ENCODE measurements at places on chromosomes 4 and X. TPM values are rescaled to one million over a fixed set of nuclear protein-coding genes. Genes with fewer than 3 reads are reported as not detected.

The CXCL11 gene
- not detected for total RNA-seq

- H3K36me3 ChIP-seq: no peaks in the 10 kb centered on the region
- no peak overlapping the region for H3K27ac ChIP-seq
- no peaks in the 10 kb centered on the region for H3K27me3 ChIP-seq
- H3K4me3 ChIP-seq: no peak overlapping the region
- DNase-seq: no peak
- no peaks in the 10 kb centered on the region for H3K4me1 ChIP-seq
Measured at GRCh38 chr4:90845777-90846176, 718.6 kb downstream of the CCSER1 start.

- no peaks in the 10 kb centered on the region for H3K4me1 ChIP-seq
- no peak overlapping the region for H3K4me3 ChIP-seq
- H3K27ac ChIP-seq: no peak overlapping the region
Measured at GRCh38 chrX:22739276-22739675, 260.5 kb upstream of the DDX53 start.

- H3K4me3 ChIP-seq: no peak overlapping the region
- H3K4me1 ChIP-seq: no peaks in the 10 kb centered on the region
- no peak overlapping the region for H3K27ac ChIP-seq
Measured at GRCh38 chr4:69731847-69732246, 28.6 kb downstream of the SULT1B1 start.

DNA sequence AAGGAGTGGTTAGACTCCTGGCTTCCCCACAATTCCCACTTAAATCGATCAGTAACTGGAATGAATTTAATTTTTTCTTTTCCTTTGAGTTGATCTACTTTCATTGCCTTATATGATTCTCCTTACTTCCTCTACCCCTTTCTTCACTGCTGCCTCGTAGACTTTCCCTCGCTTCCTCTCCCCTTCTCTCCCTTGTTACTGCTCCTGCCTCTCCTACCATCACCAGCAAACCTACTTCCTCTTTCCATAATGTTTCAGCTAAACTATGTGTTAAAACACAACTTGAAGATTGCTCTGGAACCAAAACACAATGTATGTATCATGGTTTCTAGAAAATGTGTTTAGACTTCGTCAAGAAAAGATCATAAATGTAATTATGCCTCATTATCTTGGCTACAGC lies 132.0 kb upstream of the TET2 start:
- no peak for DNase-seq
- peaks cover 6% of the 10 kb centered on the region for H3K27me3 ChIP-seq
- no peak overlapping the region for H3K4me3 ChIP-seq
- no peak overlapping the region for H3K27ac ChIP-seq

DNA sequence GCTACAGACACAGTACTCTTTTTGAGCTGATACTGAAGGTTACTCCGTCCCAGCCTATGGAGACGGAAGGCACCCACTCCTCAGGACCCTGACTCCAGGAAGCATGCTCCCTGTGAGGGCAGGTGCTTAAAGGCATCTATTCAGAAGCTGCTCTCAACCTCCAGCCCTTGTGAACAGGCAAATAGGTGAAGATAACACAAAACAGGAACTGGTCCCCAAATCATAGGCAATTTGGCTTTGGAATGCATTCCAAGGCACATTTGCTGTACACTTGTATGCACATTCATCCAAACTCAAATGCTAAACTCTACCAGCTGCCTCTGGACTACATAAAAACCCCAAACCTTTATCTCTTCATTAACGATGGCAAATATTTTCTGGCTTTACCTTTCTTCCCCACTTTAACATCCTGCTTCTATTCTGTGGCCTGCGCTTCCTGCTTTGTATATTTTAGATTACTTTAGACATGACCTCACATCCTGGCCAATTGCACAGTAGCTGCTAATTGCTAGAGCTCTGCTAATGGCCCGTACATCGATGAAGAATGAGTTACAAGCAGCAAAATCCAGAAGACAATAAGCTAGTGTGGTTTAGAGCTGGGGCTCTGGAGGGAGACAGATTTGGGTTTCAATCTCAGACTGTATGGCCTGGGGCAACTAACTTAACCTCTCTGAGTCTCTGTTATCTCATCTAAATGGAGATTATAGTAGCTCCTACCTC lies 3.2 kb downstream of the SEL1L3 start:
- DNase-seq: peak; percentile 46
- peaks cover 2% of the 10 kb centered on the region for H3K27me3 ChIP-seq
- H3K4me1 ChIP-seq: peaks cover 70% of the 10 kb centered on the region

The SCML1 gene
- total RNA-seq: 3.8 TPM

GRCh38 chr4:67549123-67549522 lies 3.8 kb upstream of the CENPC start:
- H3K4me3 ChIP-seq: no peak overlapping the region
- peaks cover 5% of the 10 kb centered on the region for H3K36me3 ChIP-seq
- no peaks in the 10 kb centered on the region for H3K27me3 ChIP-seq
- no peak for DNase-seq
- peaks cover 7% of the 10 kb centered on the region for H3K4me1 ChIP-seq

The SLIT2 gene
- total RNA-seq: not detected

DNA sequence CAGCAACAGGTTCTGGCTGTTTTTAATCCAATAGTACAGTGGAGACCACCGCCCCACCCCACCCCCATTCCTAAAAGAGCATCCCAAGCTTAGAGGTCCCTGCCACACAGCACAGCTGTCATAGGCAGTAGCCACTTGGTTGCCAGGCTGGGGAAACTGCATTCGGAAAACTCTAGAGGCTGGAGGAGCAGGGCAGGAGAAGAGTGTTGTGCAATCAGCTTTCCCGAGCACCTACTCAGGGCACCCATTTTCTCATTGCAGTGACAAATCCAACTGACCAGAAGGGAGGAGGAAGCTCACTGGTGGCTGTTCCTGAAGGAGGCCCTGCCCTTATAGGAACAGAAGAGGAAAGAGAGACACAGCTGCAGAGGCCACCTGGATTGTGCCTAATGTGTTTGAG lies 1.1 kb downstream of the CXCL1 start:
- peaks cover 14% of the 10 kb centered on the region for H3K27me3 ChIP-seq
- no peak overlapping the region for H3K4me3 ChIP-seq
- no peaks in the 10 kb centered on the region for H3K4me1 ChIP-seq
- no peak for DNase-seq
- H3K27ac ChIP-seq: no peak overlapping the region

GRCh38 chrX:123756320-123756719 lies 23.5 kb upstream of the THOC2 start:
- no peaks in the 10 kb centered on the region for H3K36me3 ChIP-seq
- no peak overlapping the region for H3K4me3 ChIP-seq

DNA sequence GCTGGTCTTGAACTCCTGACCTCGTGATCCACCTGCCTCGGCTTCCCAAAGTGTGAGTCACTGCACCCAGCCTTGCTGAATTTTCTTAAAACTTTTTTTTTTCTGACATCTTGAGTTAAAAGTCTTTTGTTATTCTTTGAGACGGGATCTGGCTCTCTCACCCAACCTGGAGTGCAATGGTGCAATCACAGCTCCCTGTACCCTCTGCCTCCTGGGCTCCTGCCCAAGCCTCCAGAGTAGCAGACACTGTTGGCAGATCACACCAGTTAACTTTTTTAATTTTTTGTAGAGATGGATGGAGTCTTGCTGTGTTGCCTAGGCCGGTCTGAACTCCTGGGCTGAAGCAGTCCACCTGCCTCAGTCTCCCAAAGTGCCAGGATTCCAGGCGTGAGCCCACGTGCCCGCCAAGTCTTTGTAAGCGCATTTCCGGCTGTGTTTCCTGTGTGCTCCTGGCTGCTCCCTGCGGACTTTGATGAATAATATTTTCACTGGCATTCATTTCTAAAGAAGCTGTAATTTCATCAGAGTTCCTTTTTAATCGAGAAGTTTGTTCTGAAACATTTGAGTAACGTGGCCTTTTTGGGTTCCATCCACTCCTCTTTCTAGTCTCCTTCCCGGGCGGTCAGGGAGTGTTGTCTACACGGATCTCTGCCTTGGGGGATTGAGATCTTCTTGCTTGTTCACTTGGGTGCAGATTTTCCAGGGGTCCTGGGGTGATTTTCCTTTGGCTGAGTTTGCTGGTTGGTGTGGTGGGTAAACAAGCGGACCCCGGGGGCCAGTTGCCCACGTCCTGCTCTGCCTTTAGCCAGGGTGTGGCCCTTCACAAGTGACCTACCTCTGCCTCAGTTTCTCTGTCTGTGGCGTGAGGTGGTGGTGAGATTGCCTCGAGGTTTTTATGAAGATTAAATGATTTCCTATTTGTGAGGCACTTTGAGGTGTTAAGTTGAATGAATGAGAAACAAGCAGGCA lies 44.4 kb downstream of the PCGF3 start:
- H3K27ac ChIP-seq: no peak overlapping the region
- no peaks in the 10 kb centered on the region for H3K27me3 ChIP-seq
- H3K4me3 ChIP-seq: no peak overlapping the region
- H3K36me3 ChIP-seq: peaks cover 16% of the 10 kb centered on the region

GRCh38 chr4:119559044-119559647 lies 69.5 kb downstream of the PDE5A start:
- peaks cover 4% of the 10 kb centered on the region for H3K36me3 ChIP-seq
- no peak overlapping the region for H3K27ac ChIP-seq
- DNase-seq: no peak
- no peaks in the 10 kb centered on the region for H3K27me3 ChIP-seq
- no peaks in the 10 kb centered on the region for H3K4me1 ChIP-seq

The GPR50 gene
- not detected for total RNA-seq

DNA sequence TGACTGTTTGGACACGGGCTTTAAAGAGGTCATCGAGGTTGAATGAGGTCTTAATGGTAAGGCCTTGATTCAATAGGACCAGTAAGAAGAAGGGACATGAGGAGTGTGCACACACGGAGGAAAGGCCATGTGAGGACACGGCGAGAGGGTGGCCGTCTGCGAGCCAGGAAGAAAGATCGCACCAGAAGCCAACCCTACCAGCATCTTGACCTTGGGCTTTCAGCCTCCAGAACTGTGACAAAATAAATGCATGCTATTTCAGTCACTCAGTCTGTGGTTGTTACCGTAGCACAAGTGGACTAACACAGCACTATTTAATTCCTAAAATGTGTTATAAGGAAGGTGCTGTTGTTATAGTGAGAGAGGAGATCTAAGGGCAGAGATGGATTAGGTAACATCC lies 468.6 kb upstream of the FAT1 start:
- H3K4me1 ChIP-seq: no peaks in the 10 kb centered on the region
- H3K36me3 ChIP-seq: no peaks in the 10 kb centered on the region
- DNase-seq: no peak

DNA sequence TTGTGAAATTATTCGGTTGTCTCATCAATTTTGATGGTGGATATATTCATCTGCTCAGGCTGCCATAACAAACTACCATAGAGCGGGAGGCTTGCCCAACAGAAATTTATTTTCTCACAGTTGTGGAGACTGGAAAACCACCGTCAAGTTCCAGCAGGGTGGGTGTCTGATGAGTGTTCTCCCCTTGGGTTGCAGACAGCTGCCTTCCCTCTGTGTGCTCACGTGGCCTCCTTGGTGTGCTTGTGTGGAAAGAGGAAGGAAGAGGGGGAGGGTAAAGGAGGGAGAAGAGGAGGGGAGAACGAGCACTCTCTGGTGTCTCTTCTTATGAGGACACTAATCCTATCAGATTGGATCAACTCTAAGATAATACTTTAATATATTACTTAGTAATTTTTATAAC lies 123.8 kb upstream of the TEX13D start:
- H3K4me1 ChIP-seq: peaks cover 12% of the 10 kb centered on the region
- H3K27ac ChIP-seq: no peak overlapping the region
- no peak overlapping the region for H3K4me3 ChIP-seq
- no peaks in the 10 kb centered on the region for H3K36me3 ChIP-seq

- H3K4me1 ChIP-seq: peaks cover 48% of the 10 kb centered on the region
- peaks cover 18% of the 10 kb centered on the region for H3K36me3 ChIP-seq
- peak overlapping the region; percentile 95 for H3K27ac ChIP-seq
- peak overlapping the region; percentile 79 for H3K4me3 ChIP-seq
- H3K27me3 ChIP-seq: no peaks in the 10 kb centered on the region
Measured at GRCh38 chr4:2811830-2812611, 19.1 kb downstream of the SH3BP2 start.

GRCh38 chr4:94486372-94486801 lies 34.6 kb downstream of the PDLIM5 start:
- peaks cover 5% of the 10 kb centered on the region for H3K4me1 ChIP-seq
- no peak overlapping the region for H3K27ac ChIP-seq
- H3K36me3 ChIP-seq: no peaks in the 10 kb centered on the region
- DNase-seq: no peak
- H3K27me3 ChIP-seq: no peaks in the 10 kb centered on the region

DNA sequence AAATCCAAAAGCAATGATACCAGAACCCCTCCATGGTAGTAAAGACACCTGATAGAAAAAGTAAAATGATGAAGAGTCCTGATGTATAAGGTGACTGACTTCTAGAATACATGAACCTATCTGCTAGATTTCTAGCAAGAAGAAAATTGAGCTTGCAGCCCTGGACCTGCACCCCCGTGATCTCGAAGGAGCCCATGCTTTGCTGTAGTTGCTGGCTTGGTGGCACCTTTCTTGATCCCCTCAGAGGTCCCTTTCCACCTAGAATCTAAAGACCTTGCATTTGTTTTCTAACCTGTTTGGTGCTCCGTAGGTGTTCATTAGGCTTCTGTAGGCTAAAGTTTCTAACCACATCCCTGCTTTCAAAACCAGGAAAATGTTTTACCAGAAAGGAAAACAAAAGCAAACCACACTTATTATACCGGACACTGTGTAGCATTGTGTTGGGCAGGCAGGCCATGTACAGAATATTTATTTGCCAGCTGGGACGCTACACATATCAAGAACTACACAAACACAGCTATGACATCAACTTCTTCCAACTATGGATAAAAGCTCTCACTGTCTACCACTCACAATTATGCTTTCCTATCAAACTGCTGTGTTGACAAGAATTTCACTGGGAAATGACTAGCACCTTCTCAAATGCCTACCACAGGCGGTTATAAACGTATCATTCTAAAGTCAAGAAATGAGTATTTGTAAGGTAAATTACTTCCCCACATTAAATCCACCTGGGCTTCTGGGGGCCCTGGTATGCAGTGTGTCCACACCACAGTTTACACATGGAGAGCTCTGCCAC lies 316.2 kb downstream of the UNC5C start:
- H3K4me1 ChIP-seq: peaks cover 4% of the 10 kb centered on the region
- H3K36me3 ChIP-seq: no peaks in the 10 kb centered on the region
- no peaks in the 10 kb centered on the region for H3K27me3 ChIP-seq
- H3K27ac ChIP-seq: peak overlapping the region; percentile 20

GRCh38 chr4:19650903-19651864 lies 600.5 kb upstream of the SLIT2 start:
- H3K4me3 ChIP-seq: no peak overlapping the region
- no peak overlapping the region for H3K27ac ChIP-seq
- H3K27me3 ChIP-seq: no peaks in the 10 kb centered on the region
- DNase-seq: no peak
- H3K4me1 ChIP-seq: no peaks in the 10 kb centered on the region

The NDP gene
- not detected for total RNA-seq
